ENCODE measurements at places on chromosomes 16 and 17.

DNA sequence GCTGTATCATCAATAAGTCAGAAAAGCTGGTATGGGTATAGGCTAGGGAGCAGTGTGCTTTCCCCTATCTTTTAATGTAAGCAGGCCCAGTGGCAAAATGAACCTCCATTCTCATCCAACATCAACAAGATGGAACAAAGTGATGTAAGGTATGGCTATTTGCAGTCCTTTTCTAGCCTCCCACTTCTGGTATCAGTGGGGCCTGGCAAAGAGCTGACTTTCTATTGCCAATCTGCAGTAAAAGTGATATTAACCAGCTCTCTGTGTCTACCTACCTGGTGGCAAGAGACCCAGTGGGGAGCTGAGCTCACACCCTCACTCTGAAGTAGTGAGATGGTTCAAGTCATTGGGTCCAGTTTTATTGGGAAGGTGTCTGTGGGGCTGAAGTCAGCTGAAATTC is 1492.6 kb downstream of the CDH11 start:
- DNase-seq = no peak

DNA sequence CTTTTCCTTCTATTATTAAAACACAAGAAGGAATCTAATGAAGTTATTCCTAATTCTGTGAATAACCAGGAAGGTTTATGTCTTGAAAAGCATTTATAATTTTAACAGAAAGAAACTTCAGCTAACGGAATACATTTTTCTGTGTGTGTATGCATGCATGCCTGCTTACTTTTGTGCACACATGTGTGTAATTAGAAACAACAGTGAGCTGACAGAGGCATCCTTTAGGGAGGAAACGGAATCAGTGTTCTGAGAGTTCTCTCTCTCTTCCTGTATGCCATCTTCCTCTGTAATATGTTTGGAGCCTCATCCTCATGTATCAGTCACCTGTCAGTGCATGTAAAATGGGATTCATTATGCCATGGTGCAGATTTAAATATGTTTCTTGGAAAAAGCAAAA is 107.0 kb downstream of the MAP2K4 start:
- DNase-seq = no peak

DNA sequence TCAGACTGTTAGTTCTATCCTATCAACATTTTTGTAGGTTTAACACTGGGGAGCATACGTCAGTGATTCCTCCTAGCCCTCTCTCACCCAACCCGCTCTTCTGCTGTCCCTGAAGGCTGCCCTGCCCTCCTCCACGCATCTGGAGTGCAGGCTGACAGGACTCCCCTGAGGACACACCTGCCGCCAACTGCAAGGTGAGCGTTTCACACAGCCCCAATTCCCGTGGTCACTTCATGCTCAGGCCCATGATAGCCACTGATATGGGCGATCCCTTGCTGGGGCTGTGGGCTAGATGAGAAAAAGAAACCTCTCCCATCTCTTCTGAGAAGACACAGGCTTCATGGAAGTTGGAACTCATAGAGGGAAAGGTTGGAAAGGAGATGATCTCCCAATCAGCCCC is 91.0 kb downstream of the KCNJ12 start:
- DNase-seq = no peak

DNA sequence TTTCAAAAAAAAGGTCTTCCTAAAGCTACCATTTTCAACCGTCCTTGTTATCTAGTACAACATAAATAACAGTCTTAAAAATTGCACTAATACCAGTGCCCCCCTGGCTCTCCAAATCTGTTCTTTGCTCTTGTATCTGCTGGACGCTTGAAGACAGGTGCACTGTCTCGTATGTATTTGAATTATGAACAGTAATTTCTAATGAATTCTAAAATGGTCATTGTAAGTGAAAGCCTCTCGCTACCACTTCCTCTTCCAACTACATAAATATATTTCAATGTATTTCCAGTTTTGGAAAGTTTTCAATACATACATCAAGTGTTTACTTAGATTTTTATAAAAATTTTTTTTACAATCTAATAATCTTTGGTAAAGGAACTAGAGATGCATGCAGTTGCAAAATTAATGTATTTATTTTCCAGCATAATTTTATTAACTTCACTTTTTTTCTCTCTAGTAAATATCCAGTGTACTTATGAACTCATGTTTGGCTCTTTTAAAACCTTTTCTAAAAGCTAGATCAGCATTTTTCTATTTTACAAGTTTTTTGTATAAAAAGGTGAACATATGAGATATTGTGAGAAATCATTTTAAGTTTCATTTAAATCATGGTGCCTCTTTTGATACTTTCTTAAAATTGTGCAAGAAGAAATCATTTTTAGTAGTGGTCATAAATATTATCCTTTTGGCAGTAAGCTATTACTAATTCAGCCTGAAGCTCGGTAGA is 31.0 kb downstream of the ERCC4 start:
- no peak for DNase-seq

DNA sequence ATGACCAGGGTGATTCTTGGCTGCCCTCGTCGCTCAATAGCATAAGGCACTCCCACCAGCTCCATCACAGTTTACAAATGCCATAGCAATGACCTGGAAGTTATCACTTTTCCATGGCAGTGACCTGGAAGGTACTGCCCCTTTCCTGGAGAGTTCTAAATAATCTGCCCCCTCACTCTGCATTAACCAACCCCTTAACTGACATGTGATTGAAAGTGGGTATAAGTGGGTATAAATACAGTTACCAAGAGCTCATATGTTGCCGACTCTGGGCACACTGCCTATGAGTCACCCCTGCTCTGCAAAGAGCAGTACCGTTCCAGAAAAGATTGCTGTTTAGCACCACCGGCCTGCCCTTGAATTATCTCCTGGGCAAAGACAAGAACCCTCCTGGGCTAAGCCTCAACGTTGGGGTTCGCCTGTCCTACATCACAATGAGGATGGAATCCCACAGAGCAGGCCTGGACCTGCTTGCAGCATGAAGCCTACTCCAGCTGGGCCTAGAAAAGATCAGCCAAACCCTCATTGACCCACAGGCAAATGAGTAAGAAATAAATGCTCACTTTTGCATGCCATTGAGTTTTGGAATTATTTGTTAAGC is 95.2 kb upstream of the SEC14L1 start:
- no peak for DNase-seq

All from GM12864 (cell line).